H54 (cell line): ENCODE measurements at places on chromosomes 2 and 18.

GRCh38 chr18:14943967-14944636 lies 196.1 kb downstream of the ANKRD30B start:
- DNase-seq: no peak

DNA sequence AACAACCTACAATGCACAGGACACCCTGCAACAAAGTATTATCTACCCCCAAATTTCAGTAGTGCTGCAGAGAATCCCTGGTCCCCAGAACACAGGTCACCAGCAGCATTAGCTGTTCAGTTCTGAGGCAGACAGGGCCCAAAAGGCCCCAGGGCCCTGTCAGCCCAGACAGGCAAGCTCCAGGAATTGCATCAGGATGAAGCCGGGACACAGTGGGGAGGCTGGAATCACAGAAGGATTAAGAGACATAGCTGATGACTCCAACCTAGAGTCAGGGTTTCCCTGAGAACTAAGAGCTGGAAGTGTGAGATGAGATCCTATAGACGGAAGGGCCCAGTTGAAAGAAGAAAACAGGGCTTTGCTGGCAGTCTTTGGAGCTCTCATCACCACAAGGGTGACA lies 148.1 kb downstream of the GALNT14 start:
- no peak for DNase-seq

GRCh38 chr18:3857544-3857943 lies 407.6 kb downstream of the TGIF1 start:
- DNase-seq: peak; percentile 14

GRCh38 chr2:51329512-51329911 lies 297.6 kb upstream of the NRXN1 start:
- no peak for DNase-seq

GRCh38 chr2:172169611-172170010 lies 66.9 kb upstream of the DLX2 start:
- DNase-seq: no peak

- DNase-seq: no peak
Measured at GRCh38 chr18:3526421-3527354, 76.7 kb downstream of the TGIF1 start.

DNA sequence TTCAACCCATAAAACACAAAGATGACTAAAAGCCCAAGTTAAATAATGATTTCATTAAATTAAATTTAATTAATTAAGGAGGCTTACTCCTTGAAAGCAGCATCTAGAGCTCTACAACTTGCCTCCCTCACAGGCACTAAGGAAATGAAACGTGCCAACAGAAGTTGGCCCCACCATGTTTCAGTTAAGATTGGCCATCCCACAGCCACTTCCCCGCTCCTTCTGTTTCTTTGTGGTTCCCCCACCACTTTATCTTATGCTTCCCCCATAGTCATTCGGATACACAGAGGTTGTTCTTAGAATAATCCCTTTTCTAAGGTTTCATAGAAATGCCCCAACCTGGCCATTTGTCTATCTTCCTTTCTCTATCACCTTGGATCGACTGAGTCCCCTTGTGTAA lies 101.6 kb upstream of the RIOK3 start:
- no peak for DNase-seq

DNA sequence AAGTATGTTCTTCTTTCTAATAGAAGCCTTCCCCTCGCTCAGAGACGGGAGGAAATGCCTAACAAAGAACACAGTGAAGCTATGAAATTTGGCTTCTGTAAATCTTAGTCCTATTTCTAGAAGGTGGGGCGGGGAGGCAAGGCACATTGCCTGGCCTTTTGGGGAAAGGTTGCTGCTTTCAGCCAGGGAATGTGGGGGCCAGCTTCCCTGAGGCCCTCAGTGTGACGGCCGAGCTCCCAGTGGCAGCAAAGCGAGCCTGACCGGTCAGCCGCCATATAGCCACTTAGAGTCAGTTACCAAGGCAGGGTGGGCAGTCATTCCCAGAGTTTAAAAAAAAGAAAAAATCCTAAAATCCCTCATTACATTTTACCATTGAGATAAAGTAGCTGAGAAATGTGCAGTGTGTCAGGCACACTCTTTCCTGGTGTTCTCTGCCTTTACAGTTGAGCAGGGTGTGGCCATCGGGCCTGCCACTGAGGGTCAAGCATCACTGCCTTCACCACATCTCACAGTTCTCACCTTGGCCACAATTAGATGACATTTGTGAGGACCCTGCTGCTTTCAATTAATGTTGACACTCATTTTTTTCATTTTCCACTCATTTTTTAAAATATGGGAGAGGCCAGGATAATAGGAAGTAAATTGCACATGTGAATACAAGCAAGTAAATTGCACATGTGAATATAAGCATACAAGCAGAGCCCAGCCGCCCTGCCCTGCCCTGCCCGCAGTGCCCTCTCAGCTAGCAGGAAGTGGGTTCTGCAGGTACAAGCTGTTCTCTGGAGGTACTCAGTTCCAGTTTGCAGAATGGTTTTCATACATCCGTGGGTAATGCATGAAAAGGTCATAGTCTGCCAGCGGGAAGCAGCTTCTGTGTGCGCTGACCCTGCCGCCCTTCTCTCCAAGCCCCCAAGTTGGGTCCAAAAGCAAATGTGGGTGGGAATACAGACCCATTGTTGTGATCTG lies 76.9 kb downstream of the WDSUB1 start:
- no peak for DNase-seq

DNA sequence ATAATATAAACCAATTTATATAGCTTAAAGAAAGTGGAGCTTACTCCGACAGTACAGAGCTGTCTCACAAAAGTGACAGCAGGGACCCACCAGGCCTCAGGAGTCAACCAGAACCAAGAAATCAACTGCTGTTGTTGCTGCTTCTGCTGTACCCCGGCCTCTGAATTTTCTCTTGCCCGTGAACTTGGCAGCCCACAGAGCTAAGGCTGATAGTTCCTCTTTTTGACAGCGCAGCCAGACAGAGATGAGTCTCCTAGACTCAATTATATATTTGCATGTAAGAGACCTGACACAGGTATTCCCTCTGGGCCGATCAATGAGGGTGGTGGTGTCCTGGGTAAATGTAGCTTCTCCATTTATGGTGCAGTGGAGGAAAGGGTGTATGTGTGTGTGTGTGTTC lies 109.4 kb downstream of the KCTD1 start:
- DNase-seq: no peak

- DNase-seq: no peak
Measured at GRCh38 chr2:225948903-225949302, 549.4 kb downstream of the NYAP2 start.

DNA sequence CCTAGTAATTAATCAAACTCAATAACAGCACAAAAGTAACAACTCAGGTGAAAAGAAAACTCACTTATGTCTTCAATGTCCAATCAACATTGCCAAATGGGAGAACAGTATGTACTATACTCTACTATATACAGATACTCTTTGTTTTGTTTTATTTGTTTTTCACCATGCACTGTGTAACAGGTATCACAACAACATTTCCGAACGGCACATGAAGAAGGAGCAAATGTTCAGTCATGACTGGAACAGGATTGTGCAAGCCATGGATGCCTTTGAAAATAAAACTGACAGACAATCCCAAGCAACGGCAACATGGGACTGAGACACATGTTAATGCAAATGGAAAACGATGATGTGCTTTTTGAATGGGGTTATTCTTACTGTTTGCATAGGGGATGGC lies 334.9 kb upstream of the THUMPD2 start:
- DNase-seq: no peak

DNA sequence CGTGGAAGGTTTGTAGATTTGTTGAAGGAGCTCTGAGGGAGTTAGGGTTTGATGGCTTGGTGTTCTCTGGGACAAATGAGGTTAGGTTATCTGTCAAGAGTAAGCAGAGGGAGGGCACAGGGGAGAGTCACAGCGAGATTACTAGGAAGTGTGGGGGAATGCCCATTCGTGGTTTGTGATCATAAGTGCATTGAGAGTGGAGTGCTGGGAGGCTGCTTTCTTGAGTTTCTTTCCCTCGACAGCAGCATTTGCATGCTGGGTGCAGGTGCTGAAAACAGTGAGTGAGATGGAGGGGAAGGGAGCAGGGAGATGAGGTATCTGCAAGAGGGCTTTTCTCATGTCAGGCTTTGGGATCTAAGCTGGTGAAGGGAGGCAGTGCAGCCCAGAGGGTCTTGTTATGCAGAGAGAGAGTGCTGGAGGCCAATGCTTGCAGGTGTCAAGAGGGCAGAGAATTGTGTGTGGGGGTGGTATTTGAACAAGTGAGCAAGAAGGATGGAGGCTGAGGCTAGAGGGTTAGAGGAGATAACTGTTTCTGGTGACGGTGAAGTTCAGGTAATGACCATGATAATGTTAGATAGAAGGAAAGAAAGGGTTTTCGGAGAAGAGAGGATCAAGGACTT lies 8.8 kb downstream of the RALB start:
- DNase-seq: no peak

- no peak for DNase-seq
Measured at GRCh38 chr2:113069676-113070605, 2.2 kb downstream of the IL1F10 start.

DNA sequence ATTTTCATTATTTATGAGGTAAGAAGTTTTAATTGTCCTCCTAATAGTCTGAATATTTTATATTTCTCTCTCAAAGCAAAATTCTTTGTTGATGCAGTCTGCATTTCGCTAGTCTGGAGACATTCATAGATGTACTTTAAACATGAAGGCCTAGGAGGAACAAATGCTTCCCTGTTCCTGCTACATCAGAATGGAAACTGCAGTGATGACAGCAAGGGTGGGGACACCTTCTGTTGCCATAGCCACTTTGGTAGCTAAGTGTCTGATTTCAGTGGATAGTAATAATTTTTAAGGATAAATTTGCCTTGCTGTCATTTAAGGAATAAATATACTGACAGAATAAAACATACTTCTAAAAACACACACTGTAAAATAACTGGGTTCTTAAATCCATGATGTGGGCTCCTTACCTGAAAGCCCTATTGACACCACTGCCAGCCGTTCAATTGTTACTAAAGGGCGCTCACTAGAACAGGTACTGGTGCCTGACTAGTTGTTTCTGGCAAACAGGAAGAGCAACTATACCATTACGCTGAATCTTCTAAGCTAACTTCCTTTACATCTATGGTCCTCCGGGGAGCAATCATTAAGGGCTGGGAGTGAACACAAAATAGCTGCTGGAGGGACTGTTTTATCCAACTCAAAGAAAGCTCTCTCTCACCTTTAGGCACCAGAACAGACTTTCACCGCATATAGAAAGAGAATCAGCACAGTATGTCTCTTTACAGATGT lies 88.2 kb downstream of the TMEM131 start:
- no peak for DNase-seq

- no peak for DNase-seq
Measured at GRCh38 chr18:1510542-1511179, 606.0 kb downstream of the ADCYAP1 start.

DNA sequence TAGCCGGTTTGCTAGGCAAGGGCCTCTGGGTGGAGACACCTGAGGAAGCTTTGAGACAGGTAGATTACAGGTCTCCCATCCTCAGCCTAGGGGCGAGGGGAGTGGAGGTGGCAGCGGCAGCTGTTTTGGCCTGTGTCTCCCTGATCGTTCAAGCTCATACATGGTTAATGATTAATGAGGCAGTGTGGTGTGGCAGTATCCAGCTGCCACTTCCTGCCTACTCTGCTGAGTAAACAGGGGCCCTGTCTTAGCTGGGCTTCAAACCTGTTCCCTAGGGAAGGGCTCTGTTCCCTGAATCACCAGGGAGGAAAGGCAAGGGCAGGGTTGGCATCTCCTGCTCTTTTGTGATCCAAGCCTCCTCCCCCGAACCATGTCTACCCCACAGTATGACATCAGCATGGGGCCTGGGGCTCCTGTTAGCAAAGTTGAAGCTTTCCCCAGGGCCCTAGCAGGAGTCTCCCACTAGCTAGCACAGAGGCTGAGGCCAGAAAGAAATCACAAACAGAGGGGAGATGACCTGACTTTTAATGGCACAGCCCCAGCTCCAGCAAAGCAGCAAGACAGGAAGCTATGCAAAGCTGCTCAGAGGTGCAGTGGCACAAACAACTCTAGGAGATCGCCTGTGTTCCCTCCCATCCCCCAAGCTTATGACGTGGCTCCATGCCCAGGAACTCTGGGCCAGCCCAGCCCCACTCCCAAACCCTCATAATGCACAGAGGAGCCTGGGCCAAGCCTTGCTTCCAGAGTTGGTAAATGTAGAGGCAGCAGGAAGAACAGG lies 3.7 kb upstream of the TUBA4B start:
- DNase-seq: peak; percentile 61

DNA sequence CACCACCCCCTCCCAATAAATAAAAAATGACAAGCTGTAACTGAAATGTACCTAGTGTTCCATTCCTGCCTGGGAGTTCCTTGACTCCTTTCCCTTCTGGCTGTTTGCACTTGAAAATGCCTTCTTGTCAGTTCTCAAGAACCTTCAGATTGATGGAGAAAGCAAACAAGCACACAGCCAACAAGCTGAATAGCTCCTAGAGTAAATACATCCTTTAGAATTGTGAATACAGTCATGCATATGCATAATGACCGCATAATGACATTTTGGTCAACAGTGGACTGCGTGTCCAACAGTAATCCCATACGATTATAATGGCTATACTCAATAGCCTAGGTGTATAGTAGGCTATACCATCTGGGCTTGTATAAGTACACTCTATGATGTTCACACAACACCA lies 97.0 kb downstream of the LYPD6 start:
- DNase-seq: no peak

- no peak for DNase-seq
Measured at GRCh38 chr2:155643056-155643775, 689.3 kb downstream of the NR4A2 start.

DNA sequence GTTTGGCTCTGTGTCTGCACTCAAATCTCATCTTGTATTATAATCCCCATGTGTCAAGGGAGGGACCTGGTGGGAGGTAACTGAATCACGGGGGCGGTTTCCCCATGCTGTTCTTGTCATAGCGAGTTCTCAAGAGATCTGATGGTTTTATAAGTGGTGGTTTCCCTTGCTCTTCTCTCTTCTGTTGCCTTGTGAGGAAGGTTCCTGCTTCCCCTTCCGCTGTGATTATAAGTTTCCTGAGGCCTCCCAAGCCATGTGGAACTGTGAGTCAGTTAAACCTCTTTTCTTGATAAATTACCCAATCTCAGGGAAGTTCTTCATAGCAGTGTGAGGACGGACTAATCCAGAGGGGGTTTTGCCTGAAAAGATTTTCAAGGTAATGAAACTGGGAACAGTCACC lies 245.4 kb downstream of the GALR1 start:
- no peak for DNase-seq

GRCh38 chr2:64319896-64320295 lies 134.1 kb upstream of the LGALSL start:
- no peak for DNase-seq

DNA sequence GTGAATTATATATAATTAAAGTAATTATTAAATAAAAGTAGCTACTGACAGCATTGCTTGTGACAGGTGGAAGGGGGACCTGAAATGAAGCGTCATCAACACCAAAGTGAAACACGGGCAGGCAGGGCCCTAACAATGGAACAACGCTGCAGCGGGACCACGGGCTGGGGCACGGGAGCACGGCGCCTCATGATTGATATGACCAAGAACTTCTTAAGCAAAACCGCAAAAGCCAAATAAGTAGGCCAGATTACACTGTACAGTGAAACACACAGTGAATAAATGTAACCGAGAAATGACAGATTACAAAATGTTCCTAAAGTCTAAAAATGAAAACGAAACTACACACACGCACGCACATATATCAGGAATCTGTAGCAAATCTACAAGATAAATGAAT lies 81.4 kb downstream of the SNTG2 start:
- peak; percentile 4 for DNase-seq

GRCh38 chr2:36074008-36074407 lies 281.6 kb upstream of the CRIM1 start:
- DNase-seq: no peak

GRCh38 chr2:24766609-24767008 lies 26.6 kb downstream of the PTRHD1 start:
- no peak for DNase-seq
